ENCODE measurements at places on chromosomes 1 and 21.

- no peak for DNase-seq
Measured at GRCh38 chr21:35217504-35218060, 168.5 kb upstream of the RUNX1 start.

DNA sequence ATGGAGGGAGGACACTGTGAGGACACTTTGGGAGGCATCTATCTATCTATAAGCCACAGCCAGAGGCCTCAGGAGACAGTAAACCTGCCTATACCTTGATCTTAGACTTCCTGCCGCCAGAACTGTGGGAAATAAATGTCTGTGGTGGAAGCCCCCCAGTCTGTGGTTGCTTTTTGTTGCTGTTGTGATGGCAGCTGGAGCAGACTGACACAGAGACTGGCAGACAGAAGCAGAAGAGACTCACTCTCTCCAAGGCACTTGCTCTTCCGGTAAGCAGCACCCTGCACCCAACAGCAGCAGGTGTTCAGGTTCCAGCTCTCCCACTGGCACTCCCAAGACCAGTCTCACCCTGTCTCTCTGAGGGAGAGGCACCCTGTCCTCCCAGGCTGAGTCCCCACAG lies 297.6 kb downstream of the TTLL7 start:
- DNase-seq = no peak

GRCh38 chr1:223820971-223821370 lies 24.8 kb downstream of the TP53BP2 start:
- no peak for DNase-seq

GRCh38 chr1:101003012-101003650 lies 22.5 kb downstream of the DPH5 start:
- no peak for DNase-seq

- DNase-seq = no peak
Measured at GRCh38 chr1:200636681-200637080, 16.1 kb upstream of the KIF14 start.

DNA sequence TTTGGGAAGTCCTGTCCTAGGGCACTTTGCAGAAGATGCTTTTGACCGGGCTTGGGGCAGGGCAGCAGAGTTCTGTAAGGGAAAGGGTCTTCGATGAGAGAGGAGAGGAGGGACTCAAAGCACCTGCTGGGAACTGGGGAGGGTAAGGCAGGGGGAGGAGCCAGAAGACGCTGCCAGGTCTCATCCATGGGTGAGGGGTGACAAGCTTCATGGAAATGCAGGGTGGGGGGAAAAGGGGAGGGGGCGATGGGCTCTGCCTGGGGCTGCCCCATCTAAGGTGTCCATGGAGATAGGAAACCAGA lies 20.9 kb upstream of the C2CD2 start:
- no peak for DNase-seq

- DNase-seq = no peak
Measured at GRCh38 chr1:19981507-19982312, 2.3 kb upstream of the PLA2G2A start.

DNA sequence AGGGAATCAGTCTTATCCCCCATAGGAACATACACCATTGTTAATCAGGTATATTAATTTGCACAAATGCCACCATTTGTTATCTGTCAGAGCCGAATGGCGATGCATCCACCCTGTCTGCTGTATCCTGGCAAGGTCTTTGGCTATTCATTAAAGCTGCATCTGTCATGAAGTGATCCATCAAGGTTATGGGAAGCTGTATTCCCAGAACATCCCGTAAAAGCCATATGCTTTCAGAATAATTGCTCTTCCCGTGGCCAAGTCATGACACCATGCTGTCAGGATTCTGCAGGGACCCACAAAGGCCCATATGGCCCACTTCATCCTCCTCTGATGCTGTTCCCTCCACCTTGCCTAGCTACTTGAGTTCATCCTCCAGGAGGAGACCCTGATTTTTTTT lies 103.9 kb downstream of the RAVER2 start:
- no peak for DNase-seq

GRCh38 chr1:192959657-192960186 lies 99.4 kb downstream of the UCHL5 start:
- DNase-seq = no peak

GRCh38 chr1:165869343-165869742 lies 41.9 kb downstream of the UCK2 start:
- DNase-seq = no peak

DNA sequence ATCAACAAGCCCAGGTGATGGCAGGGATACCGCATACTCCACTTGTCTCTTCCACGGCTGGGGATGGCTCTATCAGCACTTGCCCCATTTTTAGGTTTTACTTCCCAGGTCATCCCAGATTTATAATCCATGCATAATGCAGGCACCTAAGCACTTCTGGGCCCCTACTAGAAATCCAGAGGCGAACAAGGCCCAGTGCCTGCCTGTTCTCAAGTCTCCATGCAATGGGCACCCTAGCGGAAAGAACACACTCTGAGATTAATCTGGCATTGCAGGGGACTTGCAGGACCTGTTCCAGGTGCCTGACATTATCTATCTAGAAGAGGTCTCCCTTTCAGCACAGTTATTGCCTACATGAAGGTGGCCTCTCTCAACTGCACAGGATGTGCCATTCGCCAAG lies 39.8 kb downstream of the HIVEP3 start:
- DNase-seq = no peak

DNA sequence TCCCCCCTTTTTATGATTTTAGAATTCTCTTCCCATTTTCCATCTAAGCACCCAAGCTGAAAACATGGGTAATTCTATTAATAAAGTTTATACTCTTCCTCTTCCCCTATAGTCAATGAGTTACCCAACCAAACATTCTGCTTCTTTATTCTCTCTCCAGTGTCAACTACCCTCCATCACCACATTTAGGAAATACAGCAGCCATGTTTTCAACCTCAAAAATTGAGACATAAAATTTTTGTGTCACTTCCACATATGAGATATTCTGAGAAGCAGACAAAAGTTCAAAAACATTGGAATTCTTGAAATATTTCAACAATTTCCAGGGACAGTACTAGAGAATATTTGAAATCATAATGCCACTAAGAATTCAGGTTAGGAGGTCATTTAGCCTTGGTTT lies 64.8 kb upstream of the ATP1A1 start:
- DNase-seq = no peak

DNA sequence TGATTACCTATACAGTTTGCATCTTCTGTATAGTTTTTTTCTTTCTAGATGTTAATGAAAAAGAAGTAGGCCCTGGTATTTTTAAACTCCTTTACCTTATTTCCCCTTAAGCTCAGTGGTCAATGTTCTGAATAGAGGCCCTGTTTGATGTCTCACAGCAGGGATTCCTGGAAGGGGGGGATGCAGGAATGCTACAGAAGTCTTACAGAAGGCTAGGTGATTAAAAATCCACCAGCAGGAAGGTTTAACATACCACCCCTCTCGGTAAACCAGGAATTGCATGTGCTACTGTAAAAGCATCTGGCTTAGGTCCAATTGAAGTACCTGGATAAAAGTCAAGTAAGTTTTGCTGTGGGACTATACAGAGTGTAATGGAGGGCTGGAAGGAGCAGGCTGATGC lies 78.3 kb downstream of the NOS1AP start:
- no peak for DNase-seq

- no peak for DNase-seq
Measured at GRCh38 chr1:30452925-30453324, 270.5 kb downstream of the MATN1 start.

DNA sequence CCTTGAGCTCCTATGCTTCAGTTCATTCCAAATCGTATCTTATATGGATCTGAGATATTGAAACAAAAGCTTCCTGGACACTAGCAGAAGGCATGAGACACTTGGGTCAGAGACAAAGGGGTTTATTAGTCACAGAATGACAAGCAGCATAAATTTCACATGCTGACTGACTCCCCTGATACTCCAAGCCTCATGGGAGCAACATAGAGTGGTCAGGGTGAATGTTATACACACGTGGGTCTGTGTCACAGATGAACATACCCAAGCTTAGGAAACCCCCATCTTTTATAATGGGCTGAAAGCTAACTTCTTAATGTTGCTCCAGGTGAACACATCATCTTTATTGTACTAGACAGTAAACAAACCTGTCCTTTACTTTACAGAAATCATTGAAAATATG lies 599.9 kb upstream of the RGS18 start:
- no peak for DNase-seq

GRCh38 chr1:4595341-4596225 lies 58.8 kb upstream of the AJAP1 start:
- no peak for DNase-seq

DNA sequence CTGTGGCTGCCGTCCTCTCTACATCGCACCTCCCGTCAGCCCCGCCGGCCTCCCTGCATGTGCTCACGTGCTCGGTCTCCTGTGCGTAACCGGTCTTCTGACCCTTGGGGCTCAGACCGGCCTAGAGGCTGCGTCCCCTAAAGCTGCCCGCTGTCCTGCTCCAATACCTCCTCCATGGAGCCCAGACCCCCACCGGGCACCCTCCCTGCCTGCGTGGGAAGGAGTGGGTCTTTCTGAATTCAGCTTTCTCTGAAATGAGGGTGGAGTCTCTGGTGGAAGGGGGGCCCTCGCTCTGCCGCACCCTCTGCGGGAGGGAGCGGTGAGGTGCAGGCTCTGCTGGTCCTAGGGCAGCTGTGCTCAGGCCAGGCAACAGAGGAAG lies 18.7 kb upstream of the POFUT2 start:
- DNase-seq = no peak

- DNase-seq = no peak
Measured at GRCh38 chr1:6673816-6674398, 27.7 kb downstream of the DNAJC11 start.

- DNase-seq = no peak
Measured at GRCh38 chr1:3822421-3822820, 26.1 kb upstream of the LRRC47 start.

DNA sequence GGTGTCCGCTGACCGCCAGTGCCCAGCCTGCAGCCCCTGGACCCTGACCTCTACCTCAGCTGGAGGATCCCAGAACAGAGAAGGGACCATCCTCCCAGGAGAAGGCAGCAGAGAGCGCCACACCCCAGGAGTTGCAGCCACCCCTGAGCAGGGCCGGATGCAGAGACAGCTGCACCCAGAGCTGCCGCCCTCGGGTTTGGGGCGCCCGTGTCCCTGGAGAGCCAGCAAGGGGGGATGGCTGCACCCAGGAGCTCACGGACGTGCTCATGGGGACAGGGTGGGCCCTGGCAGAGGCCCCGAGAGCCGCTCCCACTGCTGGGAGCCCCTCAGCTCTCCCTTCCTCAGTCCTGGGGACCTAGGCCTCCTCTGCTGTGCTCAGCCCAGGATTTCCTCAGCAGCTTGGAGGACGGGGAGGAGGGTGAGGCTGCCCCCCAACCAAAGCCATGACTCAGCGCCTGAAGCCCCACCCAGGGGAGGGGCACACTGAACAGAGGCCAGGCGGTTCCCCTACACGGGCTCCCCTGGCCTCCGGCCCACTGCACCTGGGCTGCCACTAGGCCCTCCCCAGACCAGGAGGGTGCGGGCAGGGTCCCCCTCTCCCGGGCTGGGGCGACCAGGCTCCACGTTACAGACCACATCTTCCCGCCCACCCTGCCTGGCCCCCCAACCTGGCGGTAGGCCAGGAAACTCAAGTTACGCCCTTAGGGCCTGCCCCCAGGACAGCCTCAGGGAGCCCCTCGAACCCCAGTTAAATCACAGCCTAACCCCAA lies 2.2 kb downstream of the ACAP3 start:
- DNase-seq = peak; percentile 38

- no peak for DNase-seq
Measured at GRCh38 chr21:44049606-44050005, 37.5 kb downstream of the TRAPPC10 start.

GRCh38 chr21:34909492-34910292 lies 139.4 kb downstream of the RUNX1 start:
- DNase-seq = no peak

DNA sequence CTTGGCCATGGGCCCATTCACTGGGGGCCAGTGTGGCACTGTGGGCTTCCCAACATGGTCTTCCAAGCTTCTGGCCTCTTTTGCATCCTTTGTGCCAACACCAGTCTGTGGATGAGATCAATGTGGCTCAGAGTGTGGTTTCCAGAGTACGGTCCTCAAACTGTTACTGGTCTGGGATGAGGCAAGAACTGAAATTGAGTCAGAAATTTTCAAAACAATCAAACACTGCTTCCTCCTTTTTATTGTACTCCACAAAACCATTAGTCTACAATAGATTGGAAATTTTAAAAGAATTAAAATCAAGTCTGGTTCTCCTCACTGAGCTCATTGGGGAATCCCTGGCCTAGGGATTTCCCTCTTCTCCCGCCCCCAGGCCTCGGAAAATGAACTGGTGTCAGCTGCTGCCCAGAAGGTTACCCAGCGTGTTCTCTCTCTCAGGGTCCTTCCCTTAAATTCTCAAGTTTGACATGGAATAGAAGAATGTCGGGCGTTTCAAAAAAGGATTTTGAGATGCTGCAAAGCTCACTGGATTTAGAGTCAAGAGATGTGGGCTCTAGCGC lies 222.0 kb downstream of the SDCCAG8 start:
- DNase-seq = no peak

- no peak for DNase-seq
Measured at GRCh38 chr1:33762109-33762830, 101.6 kb upstream of the HMGB4 start.

DNA sequence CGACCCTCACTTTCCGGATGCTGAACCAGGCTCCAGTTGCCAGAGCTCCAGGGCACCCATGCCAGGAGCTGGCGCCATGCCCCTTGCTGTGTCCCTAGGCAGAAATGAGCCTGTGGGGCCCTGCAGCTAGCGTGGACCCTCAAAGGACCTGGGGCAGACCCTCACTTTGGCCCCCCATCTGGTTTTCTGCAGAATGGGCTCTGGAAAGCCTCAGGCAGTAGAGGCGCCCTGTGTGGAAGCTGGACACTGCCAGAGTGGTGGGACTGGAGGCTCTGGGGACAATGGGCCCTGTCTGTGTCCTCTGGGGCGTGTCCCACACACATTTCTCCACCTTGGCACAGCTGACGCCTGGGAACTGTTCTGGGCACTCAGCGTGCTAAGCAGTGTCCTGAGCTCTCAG lies 6.3 kb upstream of the AURKAIP1 start:
- no peak for DNase-seq

DNA sequence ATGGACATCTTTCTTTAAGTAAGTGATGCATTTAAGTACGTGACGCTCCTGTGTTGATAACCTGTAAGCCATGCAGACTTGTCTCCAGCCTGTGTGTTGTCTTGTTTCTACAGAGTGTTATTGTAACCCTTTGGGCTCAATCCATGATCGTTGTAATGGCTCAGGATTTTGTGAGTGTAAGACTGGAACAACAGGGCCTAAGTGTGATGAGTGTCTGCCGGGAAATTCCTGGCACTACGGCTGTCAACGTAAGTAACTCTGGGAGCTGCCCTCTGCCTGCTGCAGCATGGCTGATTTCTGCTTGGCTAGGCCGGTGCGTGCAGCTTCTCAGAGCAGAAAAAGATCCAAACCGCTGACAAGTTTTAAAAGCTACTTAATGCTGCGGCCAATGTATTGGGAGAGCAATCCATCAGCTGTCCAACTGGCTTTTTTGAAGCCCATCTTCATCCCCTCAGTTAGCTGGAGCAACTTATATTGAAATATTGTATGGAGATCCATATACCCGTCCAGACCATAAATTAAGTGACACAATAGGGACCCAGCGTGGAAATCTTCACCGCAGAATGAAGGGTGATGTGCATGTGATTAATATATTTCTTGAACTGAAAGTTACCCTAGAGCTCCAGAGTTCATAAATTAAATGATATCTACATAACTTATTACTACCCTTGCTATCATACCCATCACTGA lies 295.9 kb downstream of the NTNG1 start:
- DNase-seq = no peak

Data from T-helper 17 cell (primary cell).